ENCODE measurements at places on chromosomes 7 and 10.

DNA sequence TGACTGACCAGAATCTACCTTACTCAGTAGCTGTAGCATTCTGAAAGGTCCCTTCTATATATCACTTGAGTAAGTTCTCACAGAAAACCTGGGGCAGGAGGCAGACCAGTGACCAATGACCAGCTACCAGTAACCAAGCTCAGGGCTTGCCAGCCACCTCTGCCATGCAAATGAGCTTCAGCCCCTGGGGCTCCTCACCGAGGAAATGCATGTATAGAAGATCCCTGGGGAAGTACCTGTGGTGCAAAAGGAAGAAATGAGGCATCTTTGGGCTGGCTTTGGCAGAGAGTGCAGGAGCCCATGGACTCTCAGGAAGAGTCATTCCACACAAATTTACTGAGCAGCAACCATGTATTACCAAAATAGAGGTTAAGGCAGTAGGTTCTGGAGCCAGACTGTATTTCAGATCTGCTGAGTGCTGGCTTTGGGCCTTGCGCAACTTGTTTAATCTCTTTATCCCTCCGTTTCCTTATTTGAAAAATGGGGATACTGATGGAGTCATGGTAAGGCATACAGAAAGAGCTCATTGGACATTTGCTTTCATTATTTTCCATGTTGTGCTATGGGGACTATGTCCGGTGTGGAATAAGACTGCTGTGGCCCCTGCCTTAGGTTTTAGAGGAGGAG is 41.1 kb upstream of the FAM204A start:
- DNase-seq = no peak

DNA sequence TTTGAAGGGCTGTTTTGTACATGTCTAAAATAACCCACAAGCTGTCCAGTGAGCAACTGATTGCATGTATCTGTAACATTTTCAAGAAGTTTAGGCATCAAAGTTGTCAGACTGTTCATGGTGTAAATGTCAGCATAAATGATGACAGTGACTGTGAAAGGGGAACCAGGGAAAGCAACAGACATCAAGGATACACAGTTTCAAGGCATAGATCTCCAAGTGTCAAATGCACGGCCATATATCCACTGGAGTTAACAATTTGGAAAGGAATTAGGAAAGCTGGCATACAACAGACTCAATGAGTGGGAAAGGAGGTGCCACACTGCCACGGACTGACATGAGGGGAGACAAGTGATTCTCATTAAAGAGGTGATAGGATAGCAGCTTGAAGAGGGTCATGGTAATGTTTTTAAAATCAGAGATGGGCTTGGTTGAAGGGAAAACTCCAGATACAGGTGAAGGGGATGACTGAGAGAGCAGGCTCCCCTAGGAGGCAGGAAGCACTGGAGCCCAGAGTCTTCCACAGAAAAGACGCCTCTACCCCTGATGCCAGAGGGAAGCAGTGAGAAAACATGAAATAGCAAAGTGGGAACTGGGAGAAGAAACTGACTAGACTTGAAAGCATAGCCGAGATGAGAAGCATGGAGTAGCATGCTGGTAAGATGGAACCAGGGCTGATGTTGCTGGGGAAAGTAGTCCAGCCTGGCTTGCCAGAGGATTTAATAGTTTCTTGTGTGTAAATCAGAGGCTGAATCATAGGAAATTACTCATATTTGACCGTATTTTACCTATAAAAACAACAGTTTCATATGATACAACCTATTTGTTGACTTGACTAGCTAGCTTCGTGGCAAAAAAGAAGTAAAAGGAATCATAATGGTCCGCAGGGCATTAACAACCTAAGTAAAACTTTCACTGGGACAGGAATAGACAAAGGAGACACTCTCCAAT is 18.6 kb downstream of the NSMCE4A start:
- no peak for DNase-seq

- no peak for DNase-seq
Observed at GRCh38 chr7:72020311-72020710, 391.8 kb downstream of the CALN1 start.

- no peak for DNase-seq
Observed at GRCh38 chr10:21194510-21194993, 297.4 kb upstream of the NEBL start.

GRCh38 chr7:116679500-116679899 is 7.5 kb downstream of the MET start:
- DNase-seq = no peak

DNA sequence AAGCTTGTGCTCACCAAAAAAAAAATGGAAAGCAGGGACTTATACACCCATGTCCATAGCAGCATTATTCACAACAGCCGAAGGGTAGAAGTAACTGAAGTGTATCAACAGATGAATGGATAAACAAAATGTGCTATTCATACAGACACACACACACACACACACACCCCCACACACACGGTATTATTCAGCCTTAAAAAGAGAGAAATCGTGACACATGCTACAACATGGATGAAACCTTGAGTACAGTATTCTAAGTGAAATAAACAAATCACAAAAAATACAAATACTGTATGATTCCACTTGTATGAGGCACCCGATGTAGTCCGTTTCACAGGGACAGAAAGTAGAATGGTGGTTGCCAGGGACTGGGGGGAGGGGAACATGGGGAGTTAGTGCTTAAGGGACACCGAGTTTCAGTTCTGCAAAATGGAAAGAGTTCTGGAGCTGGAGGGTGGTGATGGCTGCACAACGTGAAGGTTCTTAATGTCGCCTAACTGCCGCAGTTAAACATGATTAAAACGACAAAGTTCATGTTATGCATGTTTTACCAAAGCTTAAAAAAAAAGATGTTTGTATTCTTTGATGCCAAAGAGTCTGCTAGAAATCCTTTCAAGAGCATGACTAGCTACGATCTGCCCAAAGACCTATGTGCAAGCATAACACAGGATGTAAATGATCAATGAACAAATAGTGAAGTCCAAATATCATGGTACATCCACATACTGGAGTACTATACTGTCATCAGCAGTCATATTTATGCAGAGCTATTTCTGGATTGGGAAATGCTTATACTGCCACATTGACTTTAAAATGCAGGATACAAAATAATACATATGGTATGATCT is 7.2 kb downstream of the TNS3 start:
- DNase-seq = no peak

- no peak for DNase-seq
Observed at GRCh38 chr7:152914014-152914844, 154.7 kb downstream of the ACTR3B start.

Measured in sciatic nerve (tissue), 2 donors.